NCI-H748 treated with DMSO at 0.1 percent for 48 hours (cell line): ENCODE measurements at places on chromosomes 12 and 14.
A peak's percentile ranks its signal among the peaks of the same experiment; 100 is the strongest.

DNA sequence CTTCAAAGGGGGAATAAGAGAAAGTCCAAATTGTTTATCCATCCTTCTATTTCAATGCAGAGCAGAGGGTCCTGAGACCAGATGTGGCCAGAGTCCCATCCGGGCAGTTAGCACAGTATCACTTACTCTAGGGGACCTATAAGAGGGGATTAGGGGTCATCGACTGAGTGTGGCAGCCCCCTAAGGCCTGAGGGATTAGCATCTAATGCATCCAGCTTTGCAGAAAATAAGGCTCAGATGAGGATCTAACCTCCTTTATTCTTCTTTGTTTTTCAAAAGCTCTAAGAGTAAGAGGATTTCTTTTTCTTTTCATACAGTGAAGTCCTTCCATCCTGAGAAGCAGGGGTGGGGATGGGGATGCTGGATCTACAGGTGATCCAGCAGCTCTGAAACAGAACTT is 43.5 kb downstream of the NEUROD4 start:
- no peak for DNase-seq

GRCh38 chr14:101151226-101151926 is 247.9 kb upstream of the RTL1 start:
- DNase-seq, result no peak

DNA sequence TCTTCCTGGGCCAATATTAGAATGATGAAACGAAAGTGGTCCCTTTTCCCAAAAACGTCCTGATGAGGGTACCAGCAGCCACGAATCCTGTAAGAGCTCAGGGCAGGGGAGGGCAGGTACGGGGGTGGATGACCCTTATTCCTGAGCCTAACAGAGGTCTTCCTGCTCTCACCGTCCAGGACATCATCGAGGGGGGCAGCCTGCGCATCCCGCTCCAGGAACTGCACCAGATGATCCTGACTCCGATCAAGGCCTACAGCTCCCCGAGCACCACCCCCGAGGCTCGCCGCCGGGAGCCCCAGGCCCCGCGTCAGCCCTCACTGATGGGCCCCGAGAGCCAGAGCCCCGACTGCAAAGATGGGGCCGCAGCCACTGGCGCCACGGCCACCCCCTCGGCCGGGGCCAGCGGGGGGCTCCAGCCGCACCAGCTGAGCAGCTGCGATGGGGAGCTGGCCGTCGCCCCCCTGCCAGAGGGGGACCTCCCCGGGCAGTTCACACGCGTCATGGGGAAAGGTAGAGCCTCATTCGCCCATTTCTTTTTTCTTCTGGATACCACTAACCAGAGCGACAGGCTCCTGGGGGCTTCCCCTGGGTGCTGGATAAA is 142.5 kb downstream of the GCH1 start:
- DNase-seq, result no peak

DNA sequence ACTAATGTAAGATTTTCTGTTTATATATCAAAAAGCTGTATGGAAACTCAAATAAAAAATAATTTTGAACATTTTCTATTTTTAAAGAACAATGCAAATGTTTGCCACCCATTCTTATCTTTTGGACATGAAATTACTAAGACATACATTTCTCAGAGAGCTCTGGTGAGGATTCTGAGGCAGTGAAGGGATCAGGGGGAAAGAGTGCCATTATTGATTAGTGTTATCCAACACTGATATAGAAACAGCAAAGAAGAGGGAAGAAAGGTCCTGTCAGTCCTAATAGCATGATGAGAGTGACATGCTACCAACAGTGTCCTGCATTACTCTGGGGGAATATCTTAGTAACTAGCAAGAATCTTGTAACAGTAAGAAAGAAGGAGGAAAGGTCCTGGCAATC is 282.2 kb downstream of the RPL10L start:
- DNase-seq, result no peak

DNA sequence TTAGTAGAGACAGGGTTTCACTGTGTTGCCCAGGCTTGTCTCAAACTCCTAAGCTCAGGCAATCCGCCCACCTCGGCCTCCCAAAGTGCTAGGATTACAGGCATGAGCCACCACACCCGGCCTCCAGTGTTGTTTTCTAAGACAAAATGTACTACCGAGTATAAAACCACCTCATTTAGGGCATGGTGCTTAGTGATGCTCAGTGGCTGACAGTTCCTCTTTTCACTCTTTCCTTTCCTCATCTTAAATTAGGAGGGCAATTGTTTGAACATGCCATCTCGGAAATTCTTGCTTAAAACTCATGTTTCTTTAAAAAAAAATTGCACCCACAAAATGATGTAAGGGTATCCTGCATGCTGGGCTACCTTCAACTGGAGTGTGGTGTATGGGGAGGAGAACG is 89.0 kb downstream of the RFX4 start:
- no peak for DNase-seq

- peak; percentile 53 for DNase-seq
Measured at GRCh38 chr12:1093166-1093751, 102.2 kb downstream of the ERC1 start.
